ENCODE measurements at places on chromosomes 3 and 15.

DNA sequence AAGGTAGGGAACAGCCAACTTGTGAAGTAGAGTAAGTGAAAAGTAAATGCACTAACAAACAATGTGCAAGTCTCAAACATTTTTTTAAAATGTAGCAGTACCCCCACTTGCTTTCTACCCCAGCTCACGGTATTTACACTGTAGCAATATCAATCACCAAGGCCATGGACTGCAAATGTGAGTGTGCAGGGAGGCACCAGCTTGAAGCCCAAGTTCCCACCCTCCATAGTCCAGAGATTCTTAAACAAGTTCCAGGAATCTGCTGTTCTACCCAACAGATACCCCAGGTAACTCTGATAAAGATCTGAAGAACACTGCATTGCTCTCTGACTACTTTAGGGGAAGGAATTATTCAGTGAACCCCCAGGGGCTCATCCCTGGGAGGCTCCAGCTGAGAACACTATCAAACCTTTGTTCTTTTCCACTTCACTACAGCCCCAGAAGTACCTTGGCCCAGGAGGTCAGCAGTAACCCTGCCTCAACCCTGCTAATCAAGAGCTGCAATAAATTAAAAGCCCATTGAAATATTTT, 86.1 kb downstream of the FOXP1 start:
- DNase-seq, result peak; percentile 46

GRCh38 chr3:120177151-120177550, 82.9 kb upstream of the GSK3B start:
- DNase-seq, result peak; percentile 76

GRCh38 chr3:81788610-81789009, 27.2 kb upstream of the GBE1 start:
- no peak for DNase-seq

- DNase-seq, result no peak
Observed at GRCh38 chr3:152291649-152292066, 22.9 kb downstream of the MBNL1 start.

GRCh38 chr15:41512940-41513505, 604 bp downstream of the LTK start:
- no peak for DNase-seq

- DNase-seq, result no peak
Observed at GRCh38 chr3:27319847-27320526, 49.2 kb downstream of the NEK10 start.

GRCh38 chr15:101162701-101163483, 89.0 kb downstream of the CHSY1 start:
- no peak for DNase-seq

GRCh38 chr3:150237490-150237889, 170.6 kb upstream of the TSC22D2 start:
- peak; percentile 63 for DNase-seq

DNA sequence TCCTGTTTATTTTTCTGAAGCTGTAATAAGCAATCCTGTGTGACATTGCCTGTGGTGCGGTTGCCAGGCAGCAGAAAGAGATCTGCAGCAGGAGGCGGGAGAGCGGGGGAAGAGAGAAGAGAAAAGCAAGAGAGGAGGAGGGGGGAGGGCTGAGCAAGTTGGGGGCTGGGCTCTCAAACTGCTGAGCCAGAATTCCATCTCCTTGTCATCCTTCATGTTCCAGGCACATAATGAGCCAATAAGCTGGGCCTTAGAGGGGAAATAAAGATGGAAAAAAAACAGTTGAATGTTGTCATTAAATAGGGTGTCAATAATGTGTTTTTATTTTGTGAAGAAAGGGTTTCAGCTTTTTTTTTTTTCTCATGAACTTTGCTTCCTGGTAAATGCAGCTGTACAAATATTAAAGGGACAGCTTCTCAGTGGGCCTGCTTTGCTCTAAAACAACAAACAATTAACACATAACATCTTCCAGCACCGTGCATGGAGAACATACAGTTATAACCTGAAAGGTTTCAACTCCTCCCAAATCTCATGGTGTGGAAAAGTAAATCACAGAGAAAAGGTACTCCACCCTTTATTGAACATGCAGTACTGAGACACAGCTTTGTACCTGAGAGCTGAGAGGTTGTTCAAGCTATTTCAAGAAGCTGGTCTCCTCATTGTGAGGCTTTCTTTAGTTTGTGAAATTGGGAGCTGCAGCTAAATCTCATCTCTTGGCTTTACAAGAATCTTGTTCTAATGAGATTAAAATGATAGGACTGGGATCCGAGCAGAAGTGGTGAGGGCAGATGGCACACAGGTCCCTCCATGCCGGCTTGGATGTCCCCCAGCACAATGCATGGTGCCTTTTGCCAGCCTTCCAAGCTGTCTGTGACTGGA, 451.1 kb upstream of the KCNMB2 start:
- peak; percentile 94 for DNase-seq

GRCh38 chr3:8891774-8892173, 71.5 kb downstream of the RAD18 start:
- no peak for DNase-seq

DNA sequence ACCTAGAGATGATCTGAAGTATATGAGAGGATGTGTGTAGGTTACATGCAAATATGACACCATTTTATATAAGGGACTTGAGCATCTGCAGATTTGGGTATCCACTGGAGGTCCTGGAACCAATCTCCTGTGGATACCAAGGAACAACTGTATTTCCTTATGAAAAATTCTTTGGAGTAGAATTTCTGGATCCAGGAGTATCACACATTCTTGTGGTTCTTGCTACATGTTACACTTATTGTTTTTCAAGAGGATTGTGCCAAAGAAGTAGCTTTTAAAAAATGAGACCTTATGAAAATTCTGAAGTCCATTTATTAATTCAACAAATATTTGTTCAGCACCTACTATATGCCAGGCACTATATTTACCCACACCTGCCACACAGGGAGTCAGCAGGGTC, 15.7 kb upstream of the TBC1D23 start:
- DNase-seq, result peak; percentile 49

DNA sequence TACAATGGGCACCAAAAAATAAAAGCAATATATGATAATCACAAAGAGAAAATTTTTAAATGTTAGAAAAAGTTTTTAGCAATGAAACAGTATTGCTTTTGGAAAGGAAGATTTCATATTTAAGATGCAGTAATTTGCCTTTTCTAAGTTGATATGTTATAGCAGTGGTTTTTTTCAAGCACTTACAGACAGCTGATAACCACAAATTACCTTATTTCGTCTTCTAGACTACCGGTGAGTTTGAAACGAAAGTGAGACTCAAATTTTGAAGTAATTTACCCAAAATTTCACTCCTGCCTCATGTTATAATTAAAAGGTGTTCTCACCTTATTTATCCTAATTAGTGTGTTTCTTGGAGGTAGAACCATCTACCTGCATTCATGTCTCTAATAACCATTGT, 207.8 kb downstream of the MCTP2 start:
- no peak for DNase-seq

Measured in astrocyte of the spinal cord (primary cell).